ENCODE measurements at places on chromosomes 11 and 22.

DNA sequence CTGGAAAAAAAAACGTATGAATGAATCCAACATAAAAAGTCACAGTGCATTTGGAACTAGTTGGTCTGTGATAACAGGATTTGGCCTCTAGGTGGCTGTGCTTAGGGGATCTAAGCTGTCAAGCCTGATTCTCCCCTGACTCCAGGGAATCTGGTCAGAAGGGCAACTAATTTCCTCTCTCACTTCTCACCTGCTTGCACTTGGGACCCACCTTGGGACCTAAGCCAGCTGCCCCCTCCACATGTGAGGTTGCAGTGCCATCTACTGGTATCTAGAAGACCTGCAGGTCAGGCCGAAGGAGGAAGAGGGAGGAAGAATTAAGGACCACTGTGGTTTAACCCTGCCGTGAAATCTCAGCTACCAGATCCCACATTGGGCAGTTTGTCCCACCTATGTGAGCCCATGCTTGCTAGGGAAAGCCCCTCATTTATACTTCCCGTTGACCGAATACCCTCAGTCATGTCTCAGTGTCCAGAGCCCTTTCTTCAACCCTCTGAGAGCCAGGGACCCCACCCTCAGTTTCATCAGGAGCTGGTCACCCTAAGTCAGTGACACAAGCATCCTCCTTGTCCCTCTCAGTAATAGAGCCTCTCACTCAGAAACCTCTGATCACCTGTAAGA, 33.2 kb upstream of the CAVIN3 start:
- peak; percentile 53 for DNase-seq

DNA sequence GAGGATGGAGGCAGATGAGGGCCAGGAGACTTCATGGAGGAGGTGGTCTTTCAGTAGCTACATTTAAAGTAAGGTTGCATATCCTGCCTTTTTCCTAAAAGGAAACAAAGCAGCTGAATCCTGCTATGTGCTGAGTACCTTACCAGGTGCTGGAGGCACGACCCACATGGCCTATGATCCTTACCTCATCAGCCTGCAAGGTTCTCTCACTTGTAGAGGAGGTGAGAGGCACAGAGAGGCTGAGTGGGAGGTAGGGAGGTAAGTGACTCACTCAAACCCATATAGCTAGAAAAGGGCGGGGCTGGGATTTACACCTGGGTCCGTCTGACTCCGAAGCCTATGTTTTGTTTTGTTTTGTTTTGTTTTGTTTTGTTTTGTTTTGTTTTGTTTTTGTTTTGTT, 75.8 kb downstream of the BUD13 start:
- no peak for DNase-seq

GRCh38 chr22:20486229-20486628, 9.4 kb downstream of the KLHL22 start:
- no peak for DNase-seq

- no peak for DNase-seq
These were observed 54.0 kb downstream of the ZNRF3 start for GRCh38 chr22:28937206-28938025.

- DNase-seq: no peak
These were observed 39.7 kb upstream of the SLC6A5 start for GRCh38 chr11:20559523-20560300.

- no peak for DNase-seq
These were observed 162.8 kb downstream of the BRD1 start for GRCh38 chr22:49664891-49665290.

GRCh38 chr22:37343863-37344734, 61.8 kb downstream of the CYTH4 start:
- DNase-seq: no peak

GRCh38 chr11:76424379-76424778, 20.4 kb upstream of the EMSY start:
- DNase-seq: no peak

- DNase-seq: no peak
These were observed 225.5 kb upstream of the BLID start for GRCh38 chr11:122341477-122341876.
